ENCODE measurements at places on chromosomes 2 and 18. TPM values are rescaled to one million over a fixed set of nuclear protein-coding genes. Genes with fewer than 3 reads are reported as not detected.

- no peak for DNase-seq
These were observed 219.0 kb upstream of the HS6ST1 start for GRCh38 chr2:128537646-128538045.

- no peak for DNase-seq
These were observed 85.2 kb downstream of the PRELID3A start for GRCh38 chr18:12492907-12493306.

DNA sequence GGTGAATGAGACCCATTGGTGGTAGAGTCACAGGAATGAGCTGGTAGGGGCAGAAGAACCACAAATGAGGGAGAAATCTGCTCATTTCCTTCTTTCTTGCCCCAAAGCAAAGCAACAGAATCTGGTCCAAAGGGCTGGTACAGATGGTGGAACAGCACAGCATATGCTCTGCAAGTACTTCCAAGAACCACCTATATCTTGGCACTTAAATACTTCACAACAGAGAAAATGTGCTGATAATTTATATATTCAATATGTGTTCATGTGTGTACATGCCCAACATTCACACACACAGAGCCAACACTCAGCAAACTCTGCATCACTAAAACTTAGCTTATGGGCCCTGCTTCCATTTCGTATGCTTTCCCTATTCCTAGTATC lies 884.4 kb upstream of the KLHL29 start:
- no peak for DNase-seq

The MPPE1 gene
- 42.7 TPM for polyA plus RNA-seq

The COMMD1 gene
- 56.6 TPM for polyA plus RNA-seq
